ENCODE measurements at places on chromosomes 2 and 18.
A peak's percentile ranks its signal among the peaks of the same experiment; 100 is the strongest.

DNA sequence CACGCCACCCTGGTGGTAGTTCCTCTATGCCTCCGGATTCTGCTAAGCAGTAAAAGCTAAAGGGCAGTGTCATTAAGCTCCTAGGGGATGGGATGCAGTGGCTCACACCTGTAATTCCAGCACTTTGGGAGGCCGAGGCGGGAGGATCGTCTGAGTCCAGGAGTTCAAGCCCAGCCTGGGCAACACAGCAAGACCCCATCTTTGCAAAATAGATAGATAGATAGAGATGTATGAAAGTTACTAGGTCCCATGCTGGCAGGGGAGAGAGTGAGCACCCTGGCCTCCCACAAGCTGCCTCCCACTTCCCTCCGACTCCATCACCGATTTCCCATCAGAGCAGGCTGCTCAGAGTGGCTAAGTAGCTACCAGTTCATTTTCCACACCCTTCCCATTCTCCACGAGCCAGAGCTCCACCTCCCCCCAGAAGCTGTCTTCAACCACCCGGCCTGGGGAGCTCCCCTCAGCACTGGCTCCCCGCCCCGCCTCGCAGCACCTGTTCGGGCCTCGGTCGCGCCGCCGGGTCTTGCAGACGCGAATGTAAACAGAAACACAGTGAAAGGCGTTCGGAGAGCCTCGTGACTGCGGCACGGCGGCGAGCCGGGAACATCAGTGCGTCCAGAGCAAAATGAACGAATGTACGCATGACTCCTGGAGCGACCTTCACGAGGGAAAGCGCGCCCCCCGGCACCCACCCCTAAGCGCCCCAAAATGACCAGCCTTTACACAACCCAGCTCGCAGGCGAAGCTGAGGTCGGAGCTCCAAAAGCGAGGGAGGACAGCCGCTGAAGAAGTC, 598 bp upstream of the CEP68 start:
- no peak for DNase-seq

- DNase-seq: peak; percentile 93
Observed at GRCh38 chr18:24831871-24832665, 371.6 kb downstream of the HRH4 start.

GRCh38 chr2:152525277-152525838, 190.4 kb downstream of the FMNL2 start:
- peak; percentile 78 for DNase-seq

DNA sequence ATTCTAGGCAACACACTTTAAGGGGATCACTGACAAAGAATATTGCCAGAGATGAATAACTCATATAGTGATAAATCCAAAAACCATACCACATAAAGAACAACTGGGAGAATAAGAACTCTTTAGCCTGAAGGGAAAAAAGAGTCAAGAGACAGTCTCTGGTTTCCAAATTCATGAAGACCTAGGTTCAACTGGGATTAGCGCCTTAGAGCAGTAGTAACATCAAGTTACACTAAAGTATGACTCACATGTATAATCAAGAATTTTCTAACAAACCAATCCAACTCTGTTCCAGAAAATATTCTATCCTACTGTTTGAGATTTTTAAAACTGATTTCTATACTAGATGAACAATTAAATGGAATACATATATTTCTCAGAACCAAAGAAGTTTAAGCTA, 93.8 kb downstream of the USP34 start:
- no peak for DNase-seq

DNA sequence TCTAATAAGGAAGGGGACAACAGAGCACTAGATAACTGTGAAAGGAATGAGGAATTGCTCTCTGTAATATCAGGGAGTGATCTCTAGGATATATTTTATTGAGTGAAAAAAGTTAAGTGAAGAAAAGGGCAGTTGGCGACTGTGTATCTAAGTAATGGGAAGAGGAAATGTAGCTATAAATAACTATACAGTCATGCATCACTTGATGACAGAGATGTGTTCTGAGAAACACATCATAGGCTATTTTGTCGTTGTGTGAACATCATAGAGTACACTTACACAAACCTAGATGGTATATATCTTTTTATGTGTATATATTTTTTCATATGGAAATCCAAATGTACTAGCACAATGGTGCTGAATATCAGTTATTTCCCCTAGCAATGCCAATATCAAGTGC, 329.3 kb downstream of the TXNL1 start:
- peak; percentile 10 for DNase-seq

- peak; percentile 30 for DNase-seq
Observed at GRCh38 chr18:24014986-24015638, 558 bp downstream of the TTC39C start.

- no peak for DNase-seq
Observed at GRCh38 chr18:47932603-47933002, 2.1 kb upstream of the SMAD2 start.

GRCh38 chr18:59898093-59898492, 1.7 kb upstream of the PMAIP1 start:
- no peak for DNase-seq

DNA sequence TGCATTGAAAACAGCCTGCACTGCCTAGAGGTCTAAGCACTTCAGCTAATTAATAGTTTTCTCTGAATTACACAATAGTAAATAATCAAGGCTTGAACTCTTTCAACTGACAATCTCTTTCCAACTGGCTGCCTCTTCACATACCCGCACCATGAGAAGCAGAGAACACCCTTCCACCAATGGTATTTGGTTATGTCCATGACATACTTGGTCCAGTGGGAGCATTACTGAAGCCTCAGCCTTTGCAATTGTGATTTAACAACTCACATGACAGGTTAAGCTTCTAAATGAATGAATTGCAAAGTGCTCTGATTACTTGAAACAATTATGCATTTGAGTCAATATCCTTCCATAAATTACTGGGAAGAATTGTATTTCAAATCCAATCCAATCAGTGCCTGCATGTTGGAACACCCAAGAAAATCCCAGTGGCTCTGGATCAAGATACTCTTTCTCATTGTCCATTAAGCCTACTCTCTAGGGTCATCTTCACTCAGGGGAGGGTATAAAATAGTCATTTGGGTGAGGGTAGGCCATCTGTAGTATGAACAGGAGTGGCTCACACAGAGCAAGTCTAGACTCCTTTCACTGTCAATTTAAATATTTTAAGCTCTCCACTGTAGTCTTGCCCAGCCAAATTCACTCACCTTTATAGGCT, 101.1 kb downstream of the HS1BP3 start:
- no peak for DNase-seq

- DNase-seq: no peak
Observed at GRCh38 chr2:4258563-4258962, 555.2 kb downstream of the DCDC2C start.

- DNase-seq: no peak
Observed at GRCh38 chr18:37741032-37741623, 175.5 kb upstream of the CELF4 start.

GRCh38 chr2:62263076-62263715, 67.3 kb downstream of the B3GNT2 start:
- DNase-seq: no peak

GRCh38 chr18:49723648-49724180, 89.6 kb downstream of the ACAA2 start:
- peak; percentile 89 for DNase-seq

GRCh38 chr2:240023792-240024191, 1.4 kb downstream of the NDUFA10 start:
- no peak for DNase-seq

DNA sequence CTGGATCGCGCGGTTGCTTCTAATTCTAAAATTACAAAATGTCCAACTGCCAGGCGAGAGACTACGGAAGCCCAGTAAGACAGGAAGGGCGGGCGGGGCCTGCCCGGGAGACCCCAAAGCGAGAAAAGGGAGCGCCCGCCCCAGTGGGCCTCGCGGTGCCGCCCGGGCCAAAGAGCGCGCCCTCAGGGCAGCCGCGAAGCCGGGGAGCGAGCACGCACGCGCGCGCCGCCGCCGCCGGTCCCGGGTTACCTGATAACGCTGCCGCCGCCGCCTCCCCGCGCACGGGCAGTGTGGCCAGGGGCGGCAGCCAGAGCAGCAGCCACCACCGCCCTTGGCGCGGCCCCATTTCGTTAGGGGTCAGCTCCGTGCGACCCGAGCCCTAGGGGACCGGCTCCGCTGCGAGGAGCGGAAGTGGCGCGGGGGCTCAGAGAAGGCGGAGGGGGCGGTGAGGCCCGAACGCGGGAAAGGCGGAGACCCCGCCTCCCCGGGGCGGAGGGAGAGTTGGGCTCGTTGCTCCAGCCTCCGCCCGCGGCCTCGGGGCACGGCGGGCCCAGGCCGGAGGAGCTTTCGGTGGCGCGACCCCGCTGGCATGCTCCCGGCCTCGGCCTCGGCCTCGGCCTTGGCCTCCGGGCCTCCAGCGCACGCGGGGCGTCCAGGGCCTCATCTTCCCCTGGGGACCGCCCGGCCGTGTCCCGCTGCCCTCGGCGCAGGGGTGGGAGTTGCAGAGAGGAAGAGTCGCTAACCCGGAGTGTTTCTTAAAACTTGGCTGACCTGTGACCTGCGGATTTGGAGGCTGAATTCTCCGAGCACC, at the start of gene NEMP2:
TSS of gene NEMP2 (minus strand) at position 413 of the 811 bp plus-strand sequence. CDS start at position 346, 67 bp downstream.
- peak; percentile 76 for DNase-seq

GRCh38 chr18:77702686-77703085, 453.0 kb downstream of the GALR1 start:
- DNase-seq: peak; percentile 3

- no peak for DNase-seq
Observed at GRCh38 chr2:45285771-45286390, 276.6 kb upstream of the SIX2 start.

DNA sequence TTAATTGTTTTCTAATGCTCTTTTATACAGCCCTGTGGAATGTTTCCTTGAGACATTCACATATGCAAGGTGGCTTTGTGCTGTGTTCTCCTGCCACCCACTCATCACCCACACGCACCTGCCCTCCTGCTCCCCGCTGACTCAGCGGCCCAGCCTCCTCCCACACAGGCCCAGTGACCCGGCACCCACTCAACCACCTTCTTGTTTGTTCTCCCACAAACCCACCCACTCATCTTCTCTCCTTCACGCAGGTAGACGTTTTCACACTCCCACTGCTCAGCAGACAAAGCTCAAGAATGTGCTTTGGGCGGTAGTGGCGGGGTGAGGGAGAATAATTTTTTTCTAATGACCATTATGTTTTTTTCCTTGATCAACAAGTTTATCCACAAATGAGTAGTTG, 28.6 kb upstream of the NEMP2 start:
- no peak for DNase-seq

GRCh38 chr18:39693359-39693758, 2127.8 kb upstream of the CELF4 start:
- no peak for DNase-seq

GRCh38 chr2:238710032-238710735, 137.7 kb upstream of the TWIST2 start:
- DNase-seq: no peak
